ENCODE measurements at places on chromosomes 1 and 21.

- no peak for DNase-seq
Measured at GRCh38 chr1:82455342-82455741, 654.6 kb downstream of the ADGRL2 start.

DNA sequence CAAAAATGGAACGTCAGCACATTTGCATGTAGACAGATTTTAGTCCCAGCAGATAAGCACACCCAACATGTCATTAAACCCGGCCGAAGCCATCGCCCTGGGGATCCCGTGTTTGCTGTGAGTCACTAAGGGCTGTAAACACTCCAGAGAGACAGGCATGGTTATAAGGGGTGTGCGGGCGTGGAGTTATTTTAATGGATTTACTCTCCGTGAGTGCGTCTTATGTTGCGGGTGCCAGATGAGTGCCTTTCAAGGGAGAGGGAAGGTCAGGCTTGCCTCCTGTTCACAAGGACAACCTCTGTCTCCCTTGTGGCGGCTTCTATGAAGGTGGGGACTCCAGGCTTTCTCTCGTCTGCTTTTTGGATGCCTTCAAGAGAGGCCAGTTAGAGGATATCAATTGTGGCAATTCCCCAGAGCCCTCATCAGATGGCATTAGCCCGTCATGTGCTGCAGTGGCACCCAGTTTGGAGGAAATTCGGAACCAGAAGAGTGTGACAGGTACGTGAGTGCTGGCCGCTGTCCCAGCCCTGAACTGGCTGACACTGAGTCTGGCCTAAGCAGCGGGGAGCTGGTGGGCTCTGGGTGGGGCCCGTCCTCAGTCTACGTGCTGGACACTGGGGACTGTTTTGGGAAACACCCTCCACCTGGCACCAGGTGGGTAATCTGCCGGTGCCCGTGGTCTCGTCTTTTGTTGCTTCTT is 223.8 kb upstream of the TMEM51 start:
- DNase-seq: no peak

DNA sequence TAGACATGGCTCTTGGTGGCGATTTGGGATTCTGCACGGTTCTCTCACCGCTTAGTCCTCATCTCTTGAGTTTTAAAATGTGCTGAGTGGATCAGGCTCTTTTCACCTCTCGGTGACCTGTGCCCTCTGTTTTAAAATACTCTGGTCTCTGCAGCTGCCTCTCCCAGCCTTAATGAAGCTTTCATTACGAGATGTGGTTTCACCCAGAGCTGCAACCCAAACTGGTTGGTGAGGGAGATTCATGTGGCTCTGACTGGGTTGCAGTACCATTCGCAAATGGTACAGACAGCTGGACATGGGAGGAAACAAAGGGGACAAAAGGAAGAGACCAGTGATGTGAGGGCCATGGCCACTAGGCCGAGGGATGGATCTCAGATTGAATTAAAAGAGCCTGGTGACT is 258.9 kb downstream of the ASTN1 start:
- DNase-seq: no peak

GRCh38 chr1:11523261-11523660 is 44.3 kb downstream of the DISP3 start:
- no peak for DNase-seq

Data from naive thymus-derived CD4-positive, alpha-beta T cell (primary cell).